ENCODE measurements at places on chromosomes 1 and 21.
A peak's percentile ranks its signal among the peaks of the same experiment; 100 is the strongest.

DNA sequence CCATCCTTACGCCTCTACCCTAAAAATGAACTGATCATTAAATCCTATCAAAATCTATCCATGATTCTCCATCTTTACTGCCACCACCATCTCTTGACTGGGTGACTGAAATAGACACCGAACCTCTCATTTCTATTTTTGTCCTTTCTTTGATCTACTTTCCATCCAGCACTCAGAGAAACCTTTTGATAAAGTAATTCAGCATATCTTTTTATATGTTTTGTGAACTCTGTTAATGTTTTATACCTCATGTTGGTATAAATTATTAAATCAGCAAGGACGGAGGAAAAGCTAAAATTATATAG, 13.0 kb downstream of the PCNX2 start:
- DNase-seq = no peak

DNA sequence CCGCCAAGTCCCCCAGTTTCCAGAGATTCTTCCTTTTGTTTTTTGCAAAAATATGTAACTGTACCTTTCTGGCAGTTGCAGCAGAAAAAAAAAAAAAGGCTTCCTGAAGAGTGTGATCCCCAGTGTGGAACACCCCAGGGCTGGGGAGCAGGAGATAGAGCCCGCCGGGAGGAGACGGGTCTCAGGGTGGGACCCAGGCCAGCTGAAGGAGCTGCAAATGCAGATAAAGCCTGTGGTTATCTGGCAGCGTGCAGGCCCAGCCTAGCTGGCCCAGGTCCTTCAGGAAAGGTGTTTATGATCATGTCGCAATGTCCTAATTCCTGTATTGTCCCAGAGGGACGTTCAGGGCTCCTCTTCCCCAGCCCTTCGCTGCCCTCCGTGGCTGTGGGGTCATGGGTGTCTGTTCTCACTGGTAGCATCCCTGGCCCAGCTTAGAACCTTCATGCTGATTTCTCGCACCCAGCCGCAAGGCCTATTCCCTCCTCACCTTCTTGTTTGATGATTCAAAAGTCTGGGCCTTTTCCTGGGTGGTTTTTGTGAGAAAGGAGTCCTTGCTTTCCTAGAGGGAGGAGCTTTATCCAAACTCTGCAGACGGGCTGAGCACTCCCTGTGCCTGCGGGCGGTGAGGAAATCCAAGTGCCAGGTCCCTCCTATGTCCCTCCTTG, 26.2 kb downstream of the RNF187 start:
- DNase-seq = no peak

- DNase-seq = peak; percentile 60
Observed at GRCh38 chr1:35808450-35809113, 766 bp downstream of the AGO4 start.

GRCh38 chr1:204356997-204357396, 2.7 kb downstream of the PLEKHA6 start:
- DNase-seq = no peak

DNA sequence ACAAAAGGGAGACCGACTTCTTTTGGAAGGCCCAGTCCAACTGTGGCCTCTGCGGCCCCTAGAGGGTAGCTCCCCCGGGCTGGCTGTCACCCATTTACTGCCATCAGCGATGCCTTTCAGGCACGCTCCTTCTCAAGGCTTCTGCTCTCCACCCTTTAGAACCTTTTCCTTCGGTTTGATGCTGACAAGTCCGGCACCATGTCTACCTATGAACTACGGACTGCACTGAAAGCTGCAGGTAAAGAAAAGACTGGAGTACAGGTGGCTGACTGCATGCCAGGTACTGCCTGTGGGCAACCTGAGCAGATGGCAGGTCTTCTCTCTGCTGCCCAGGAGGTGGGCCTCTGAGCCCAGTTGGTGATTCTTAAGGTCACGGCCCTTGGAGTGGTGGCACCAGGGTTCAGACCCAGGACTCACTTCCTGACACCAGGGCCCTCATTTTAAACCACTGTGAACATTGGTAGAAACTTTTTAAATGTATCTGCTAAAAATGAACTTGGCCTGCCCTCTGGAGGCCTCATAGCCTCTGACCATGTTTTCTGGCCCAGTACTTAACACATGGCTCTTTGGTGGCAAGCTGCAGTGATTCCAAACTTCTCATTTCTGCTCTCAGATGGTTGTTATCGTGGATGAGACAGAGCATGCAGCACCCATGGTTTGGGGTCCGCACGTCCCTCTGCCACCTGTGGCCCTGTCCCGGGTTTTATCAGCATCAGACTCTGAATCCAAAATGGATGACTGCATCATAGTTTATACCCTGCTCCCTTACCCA, 45.7 kb downstream of the CAPN9 start:
- DNase-seq = peak; percentile 26

GRCh38 chr1:61089741-61090140, 7.4 kb downstream of the NFIA start:
- no peak for DNase-seq

- peak; percentile 60 for DNase-seq
Observed at GRCh38 chr1:154155251-154155650, 378 bp upstream of the NUP210L start.

GRCh38 chr1:197733324-197733723, 42.0 kb downstream of the DENND1B start:
- no peak for DNase-seq

DNA sequence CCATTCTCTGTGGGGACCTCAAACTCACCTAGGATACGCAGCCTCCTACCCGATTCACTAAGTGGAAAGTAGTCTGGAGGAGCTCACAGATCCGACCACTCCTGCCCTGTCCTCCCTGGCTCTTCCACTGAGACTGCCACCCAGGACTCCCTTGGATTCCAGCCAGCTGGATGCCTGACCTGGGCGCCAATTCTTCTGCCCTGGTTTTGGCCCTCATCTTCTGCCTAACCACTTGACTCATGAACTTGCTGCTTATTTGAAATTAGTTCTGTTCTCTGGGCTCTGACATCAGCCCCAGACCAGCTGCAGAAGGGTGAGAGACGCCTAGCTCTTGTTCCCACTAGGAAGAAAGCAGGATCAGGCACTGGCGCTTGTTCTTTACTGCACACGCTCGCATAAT, 48.9 kb downstream of the SLC35D1 start:
- no peak for DNase-seq

GRCh38 chr21:46388896-46389295, 64.9 kb downstream of the PCNT start:
- no peak for DNase-seq

DNA sequence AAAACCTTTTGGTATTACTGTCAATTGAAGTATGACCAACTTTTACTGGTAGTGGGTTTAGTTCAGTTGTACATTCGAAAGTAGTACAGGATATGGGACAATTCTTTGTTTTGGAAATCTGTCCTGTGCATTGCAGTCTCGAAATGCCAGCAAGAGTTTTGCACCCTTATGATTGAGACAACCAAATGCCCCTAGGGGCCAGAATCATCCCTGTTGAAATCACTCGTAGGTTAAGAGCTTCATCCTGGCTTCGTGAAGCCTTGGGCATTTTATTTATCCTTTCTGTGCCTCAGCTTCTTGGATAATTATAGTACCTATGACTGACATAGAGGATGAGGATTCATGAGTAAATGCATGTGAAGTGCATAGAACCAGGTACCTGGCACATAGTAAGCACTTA, 2.4 kb upstream of the GOLT1A start:
- no peak for DNase-seq

DNA sequence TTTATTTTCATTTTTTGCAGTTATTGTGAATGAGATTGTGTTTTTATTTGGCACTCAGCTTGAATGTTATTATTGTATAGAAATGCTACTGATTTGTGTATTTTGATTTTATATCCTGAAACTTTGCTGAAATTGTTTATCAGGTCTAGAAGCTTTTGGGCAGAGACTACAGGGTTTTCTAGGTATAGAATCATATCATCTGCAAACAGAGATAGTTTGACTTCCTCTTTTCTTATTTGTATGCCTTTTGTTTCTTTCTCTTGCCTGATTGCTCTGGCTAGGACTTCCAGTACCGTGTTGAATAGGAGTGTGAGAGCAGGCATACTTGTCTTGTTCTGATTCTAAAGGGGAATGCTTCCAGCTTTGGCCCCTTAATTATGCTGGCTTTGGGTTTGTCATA, 27.3 kb downstream of the ZNF691 start:
- no peak for DNase-seq

GRCh38 chr1:31957701-31958674, 19.8 kb upstream of the PTP4A2 start:
- no peak for DNase-seq

DNA sequence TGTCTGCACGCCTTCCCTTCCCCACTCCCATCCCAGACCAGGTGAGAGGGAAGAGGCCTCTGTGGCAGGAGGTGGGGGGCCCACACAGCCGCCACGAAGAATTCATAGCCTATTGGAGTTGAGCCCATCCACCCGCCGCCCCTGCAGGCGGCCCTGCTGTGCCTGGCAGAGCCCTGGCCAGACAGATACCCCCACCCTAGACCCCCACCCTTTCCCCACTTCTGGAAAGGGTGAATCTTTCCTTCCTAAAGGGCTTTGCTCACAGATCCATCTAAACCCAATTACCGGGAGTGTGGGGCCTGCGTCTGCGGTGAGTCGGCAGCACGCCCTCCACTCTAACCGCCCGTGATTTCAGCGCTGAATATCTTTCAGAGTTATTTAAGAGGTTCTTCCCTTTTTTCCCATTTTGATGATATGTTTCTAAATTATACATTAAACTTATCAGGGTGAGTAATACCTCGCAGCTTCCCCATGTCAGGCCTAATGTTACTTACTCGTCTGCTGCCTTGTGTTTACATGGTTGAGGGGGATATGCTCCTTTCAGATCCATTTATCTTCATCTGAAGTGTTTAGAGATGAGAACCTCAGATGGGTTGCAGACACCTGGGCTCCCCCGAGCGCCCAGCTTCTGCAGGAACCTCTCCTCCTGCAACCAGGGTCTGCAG, 183.9 kb upstream of the VAMP3 start:
- no peak for DNase-seq

- peak; percentile 90 for DNase-seq
Observed at GRCh38 chr1:2451741-2452140, 24.3 kb upstream of the PLCH2 start.

GRCh38 chr1:156711011-156711817, 5.8 kb upstream of the CRABP2 start:
- DNase-seq = peak; percentile 90

- no peak for DNase-seq
Observed at GRCh38 chr1:23081376-23081775, 62.1 kb downstream of the KDM1A start.

DNA sequence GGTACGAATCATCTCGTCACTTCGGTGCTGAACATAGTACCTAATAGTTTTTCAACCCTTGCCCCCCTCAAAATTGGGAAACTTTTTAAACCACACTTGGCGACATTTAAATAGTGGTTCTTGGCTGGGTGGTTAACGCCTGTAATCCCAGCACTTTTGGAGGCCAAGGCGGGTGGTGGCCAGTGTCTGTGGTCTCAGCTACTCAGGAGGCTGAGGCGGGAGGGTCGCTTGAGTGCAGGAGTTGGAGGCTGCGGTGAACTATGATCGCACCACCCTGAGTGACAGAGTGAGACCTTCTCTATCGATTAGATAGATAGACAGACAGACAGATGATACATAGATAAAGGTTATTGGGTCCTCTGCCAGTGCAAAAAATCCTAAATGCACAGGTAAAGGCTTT, 55.5 kb upstream of the RASAL2 start:
- DNase-seq = no peak

DNA sequence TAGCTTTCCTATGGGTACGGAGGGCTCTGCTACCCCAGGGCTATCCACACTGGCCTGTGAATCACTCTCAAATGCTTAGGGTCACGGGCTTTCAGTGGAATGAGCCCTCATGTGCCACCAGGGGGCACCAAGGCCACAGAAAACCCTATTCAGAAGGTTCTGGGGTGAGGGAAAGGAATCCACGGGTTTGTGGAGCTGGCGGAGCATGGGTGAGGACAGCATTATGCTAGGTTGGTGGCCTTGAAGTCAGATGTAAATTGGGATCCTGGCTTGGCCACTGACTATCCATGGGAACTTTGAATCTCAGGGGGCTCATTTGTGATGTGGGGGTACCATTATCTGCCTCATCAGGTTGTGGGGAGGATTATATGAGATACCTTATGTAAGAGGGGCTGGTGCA, 5.1 kb upstream of the LAMTOR5 start:
- DNase-seq = peak; percentile 89

DNA sequence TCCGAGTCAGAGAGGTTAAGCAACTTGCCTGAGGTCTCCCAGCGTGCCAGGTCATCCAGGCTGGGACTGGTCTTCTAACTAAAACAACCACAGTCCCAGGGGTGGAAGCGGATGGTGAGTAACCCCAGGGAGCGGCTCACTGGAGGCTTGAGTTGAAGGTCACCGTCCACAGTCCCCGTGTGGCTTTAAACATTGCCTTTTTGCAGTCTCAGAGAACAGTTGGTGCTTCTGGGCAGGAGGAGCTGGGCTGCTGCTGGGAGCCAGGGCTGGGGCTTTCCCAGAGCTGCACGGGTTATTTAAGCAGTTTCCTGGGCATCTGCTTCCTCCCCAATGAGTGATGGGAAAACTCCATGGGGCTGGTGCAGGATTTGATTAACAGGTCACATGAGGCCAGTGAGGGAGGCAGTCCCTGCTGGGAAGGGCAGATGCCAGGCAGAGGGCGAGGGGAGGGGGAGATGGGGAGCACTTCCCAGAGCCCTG, 12.3 kb downstream of the ARHGEF10L start:
- DNase-seq = peak; percentile 55

DNA sequence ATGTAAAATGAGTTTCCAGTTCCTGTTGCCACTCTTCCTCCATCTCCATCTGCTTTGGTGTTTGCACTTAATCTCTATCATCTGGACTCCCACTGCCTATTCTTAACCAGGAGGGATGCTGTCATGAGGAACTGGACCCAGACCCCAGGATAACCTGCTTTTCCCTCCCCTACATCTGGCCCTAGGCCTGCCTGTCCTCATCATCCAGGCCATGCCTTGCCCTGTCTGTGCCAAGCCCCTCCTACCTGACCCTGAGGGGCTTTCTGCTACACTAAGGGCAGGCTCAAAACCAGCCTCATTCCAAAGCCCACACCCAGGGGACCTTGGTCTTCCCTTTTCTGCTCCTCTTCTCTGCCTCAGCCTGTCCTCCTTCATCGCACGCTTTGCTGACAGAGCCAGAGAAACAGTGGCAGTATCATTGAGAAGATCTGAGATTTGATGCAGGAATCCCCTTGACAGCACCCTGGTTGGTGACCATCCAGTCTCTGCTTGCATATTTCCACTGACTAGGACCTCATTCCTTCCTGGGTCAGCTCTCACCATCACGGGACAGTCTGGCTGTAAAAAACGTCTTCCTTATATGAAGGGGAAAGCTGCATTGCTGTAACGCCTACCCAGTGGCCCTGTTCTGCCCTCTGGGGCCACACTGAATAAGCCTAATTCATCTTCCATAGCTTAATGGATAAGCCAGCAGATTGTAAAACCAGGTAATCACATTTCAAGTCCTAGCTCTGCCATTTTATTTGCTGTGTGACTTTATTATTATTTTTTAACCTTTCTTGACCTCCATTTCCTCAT, 38.8 kb downstream of the PLXNA2 start:
- DNase-seq = no peak

GRCh38 chr1:905811-906599, 17.7 kb upstream of the SAMD11 start:
- peak; percentile 52 for DNase-seq
